ENCODE measurements at places on chromosomes 1 and 21. TPM values are rescaled to one million over a fixed set of nuclear protein-coding genes. Genes with fewer than 3 reads are reported as not detected.

- no peaks in the 10 kb centered on the region for H3K27me3 ChIP-seq
- no peak overlapping the region for H3K27ac ChIP-seq
- H3K4me3 ChIP-seq, result no peak overlapping the region
- H3K4me1 ChIP-seq, result no peaks in the 10 kb centered on the region
- DNase-seq, result no peak
Observed at GRCh38 chr21:46130831-46131587, 24.4 kb downstream of the FTCD start.

GRCh38 chr1:212945056-212945455 lies 5.3 kb upstream of the VASH2 start:
- H3K27me3 ChIP-seq, result no peaks in the 10 kb centered on the region
- DNase-seq, result no peak
- H3K4me1 ChIP-seq, result peaks cover 4% of the 10 kb centered on the region
- no peak overlapping the region for H3K4me3 ChIP-seq
- no peak overlapping the region for H3K27ac ChIP-seq

GRCh38 chr1:235442788-235443429 lies 61.3 kb downstream of the B3GALNT2 start:
- H3K36me3 ChIP-seq, result peaks cover 97% of the 10 kb centered on the region
- no peaks in the 10 kb centered on the region for H3K4me1 ChIP-seq
- H3K27ac ChIP-seq, result no peak overlapping the region
- H3K4me3 ChIP-seq, result no peak overlapping the region
- DNase-seq, result no peak

- no peaks in the 10 kb centered on the region for H3K4me1 ChIP-seq
- no peak for DNase-seq
- no peaks in the 10 kb centered on the region for H3K27me3 ChIP-seq
- H3K4me3 ChIP-seq, result no peak overlapping the region
Observed at GRCh38 chr1:166391279-166392066, 224.7 kb upstream of the FAM78B start.

- no peaks in the 10 kb centered on the region for H3K27me3 ChIP-seq
- no peaks in the 10 kb centered on the region for H3K4me1 ChIP-seq
- no peak overlapping the region for H3K4me3 ChIP-seq
- H3K36me3 ChIP-seq, result no peaks in the 10 kb centered on the region
- no peak overlapping the region for H3K27ac ChIP-seq
Observed at GRCh38 chr1:17723684-17724083, 31.4 kb upstream of the ACTL8 start.

DNA sequence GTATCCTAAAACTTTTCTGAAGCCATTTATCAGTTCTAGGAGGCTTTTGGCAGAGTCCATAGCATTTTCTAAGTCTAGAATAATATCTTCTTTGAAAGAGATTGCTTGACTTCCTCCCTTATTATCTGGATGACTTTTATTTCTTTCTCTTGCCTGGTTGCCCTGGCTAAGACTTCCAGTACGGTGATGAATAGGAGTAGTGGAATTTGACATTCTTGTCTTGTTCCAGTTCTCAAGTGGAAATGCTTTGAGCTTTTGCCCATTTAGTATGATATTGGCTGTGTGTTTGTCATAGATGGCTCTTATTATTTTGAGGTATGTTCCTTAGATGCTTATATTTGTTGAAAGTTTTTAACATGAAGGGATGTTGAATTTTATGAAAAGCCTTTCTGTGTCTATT lies 1647.9 kb downstream of the PLA2G4A start:
- no peak for DNase-seq
- H3K27me3 ChIP-seq, result no peaks in the 10 kb centered on the region
- no peaks in the 10 kb centered on the region for H3K36me3 ChIP-seq
- H3K4me1 ChIP-seq, result no peaks in the 10 kb centered on the region
- H3K27ac ChIP-seq, result no peak overlapping the region
- no peak overlapping the region for H3K4me3 ChIP-seq

- H3K4me1 ChIP-seq, result peaks cover 20% of the 10 kb centered on the region
- no peak overlapping the region for H3K27ac ChIP-seq
- no peaks in the 10 kb centered on the region for H3K27me3 ChIP-seq
- H3K36me3 ChIP-seq, result no peaks in the 10 kb centered on the region
- H3K4me3 ChIP-seq, result no peak overlapping the region
Observed at GRCh38 chr1:1943834-1944570, 24.9 kb upstream of the TMEM52 start.

DNA sequence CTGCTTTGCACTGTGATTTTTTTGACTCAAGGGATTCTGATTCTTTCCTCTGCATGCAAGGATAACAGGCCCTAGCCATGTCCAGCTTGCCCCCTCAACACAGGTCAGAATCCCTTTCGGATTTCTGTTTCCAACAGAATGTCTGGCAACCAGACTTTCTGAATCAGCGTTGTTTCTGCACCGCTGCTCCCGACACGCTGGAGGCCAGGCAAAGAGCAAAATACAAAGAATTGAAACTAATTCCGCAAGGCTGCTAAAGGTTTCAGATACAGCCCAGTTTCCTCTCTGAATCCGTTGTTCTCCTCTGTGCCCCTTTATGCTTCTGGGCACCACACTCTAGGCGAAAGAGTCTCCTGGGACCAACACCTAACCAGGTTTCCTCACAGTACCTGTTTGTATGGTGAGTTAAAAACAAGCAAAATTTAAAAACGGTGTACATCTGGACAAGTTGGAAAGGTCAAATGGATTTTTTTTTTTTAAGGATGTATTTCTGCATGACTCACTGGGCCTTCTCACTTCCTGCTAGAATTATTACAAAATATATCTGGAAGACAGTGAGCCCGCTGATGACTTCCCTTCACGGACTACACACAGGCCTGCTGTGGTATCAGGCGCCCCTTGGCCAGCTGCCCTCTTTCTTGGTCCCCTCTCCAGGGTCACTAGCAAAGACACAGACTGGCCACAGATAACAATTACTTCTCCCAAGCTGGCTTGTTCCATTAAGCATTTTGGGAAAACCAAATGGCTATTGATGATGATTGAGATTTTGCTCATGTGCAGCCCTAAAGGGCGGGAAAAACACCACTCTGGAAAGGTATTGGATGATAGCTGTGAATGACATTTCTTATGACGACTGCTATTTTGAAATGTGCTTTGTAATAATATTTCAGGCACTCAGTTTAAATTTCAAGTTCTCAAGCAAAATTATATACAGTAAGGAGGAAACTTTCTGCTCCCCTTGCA lies 118.3 kb downstream of the TGFB2 start:
- DNase-seq, result peak; percentile 55
- H3K4me3 ChIP-seq, result no peak overlapping the region
- H3K36me3 ChIP-seq, result no peaks in the 10 kb centered on the region
- H3K27me3 ChIP-seq, result no peaks in the 10 kb centered on the region
- H3K4me1 ChIP-seq, result peaks cover 31% of the 10 kb centered on the region

DNA sequence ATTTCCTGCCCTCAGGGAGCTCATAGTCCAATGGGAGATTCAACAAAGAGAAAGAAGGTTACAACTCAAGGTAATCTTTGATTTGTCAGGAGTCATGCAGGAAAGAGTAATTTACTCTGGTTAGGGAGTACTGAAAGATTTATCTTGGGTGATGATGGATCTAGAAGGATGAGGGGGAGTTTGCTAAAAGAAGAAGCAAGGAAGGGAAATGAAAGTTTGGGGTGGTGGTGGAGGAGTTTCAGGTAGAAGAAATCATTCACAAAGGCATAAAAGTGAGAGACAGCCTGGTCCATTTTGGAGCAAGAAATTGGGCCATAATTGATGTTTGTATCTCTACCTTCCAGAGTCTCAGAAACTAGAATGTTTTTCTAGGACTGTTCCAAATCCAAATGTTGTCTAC lies 116.7 kb downstream of the ROR1 start:
- H3K4me1 ChIP-seq, result no peaks in the 10 kb centered on the region
- H3K27me3 ChIP-seq, result no peaks in the 10 kb centered on the region
- no peak for DNase-seq
- H3K27ac ChIP-seq, result no peak overlapping the region

DNA sequence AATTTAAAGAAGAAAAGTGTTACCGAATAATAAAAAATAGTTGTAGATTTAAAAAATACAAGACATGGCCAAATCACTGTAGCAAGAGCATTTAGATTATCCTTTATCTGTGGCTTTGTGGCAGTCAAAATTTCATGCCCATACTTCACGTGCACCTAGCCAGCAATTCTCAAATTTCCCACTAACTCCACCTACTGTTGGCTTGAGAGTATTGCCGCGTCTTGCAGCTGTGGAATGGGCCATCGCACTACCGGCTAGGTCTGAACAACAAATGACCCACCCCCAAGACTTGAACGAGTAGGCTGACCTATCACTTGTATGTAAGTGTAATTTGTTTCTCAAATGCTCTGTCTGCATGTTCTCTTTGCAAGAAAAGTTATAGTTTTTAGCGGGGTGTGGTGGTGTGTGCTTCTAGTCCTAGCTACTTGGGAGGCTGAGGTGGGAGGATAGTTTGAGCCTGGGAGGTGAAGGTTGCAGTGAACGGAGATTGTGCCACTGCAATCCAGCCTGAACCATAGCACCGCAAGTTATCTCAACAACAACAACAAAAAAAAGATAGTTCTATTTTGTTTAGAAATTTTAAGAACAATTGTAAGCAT lies 4.1 kb downstream of the KRTAP13-4 start:
- H3K36me3 ChIP-seq, result no peaks in the 10 kb centered on the region
- no peak overlapping the region for H3K27ac ChIP-seq
- H3K4me1 ChIP-seq, result no peaks in the 10 kb centered on the region
- no peak for DNase-seq
- H3K27me3 ChIP-seq, result no peaks in the 10 kb centered on the region
- no peak overlapping the region for H3K4me3 ChIP-seq

DNA sequence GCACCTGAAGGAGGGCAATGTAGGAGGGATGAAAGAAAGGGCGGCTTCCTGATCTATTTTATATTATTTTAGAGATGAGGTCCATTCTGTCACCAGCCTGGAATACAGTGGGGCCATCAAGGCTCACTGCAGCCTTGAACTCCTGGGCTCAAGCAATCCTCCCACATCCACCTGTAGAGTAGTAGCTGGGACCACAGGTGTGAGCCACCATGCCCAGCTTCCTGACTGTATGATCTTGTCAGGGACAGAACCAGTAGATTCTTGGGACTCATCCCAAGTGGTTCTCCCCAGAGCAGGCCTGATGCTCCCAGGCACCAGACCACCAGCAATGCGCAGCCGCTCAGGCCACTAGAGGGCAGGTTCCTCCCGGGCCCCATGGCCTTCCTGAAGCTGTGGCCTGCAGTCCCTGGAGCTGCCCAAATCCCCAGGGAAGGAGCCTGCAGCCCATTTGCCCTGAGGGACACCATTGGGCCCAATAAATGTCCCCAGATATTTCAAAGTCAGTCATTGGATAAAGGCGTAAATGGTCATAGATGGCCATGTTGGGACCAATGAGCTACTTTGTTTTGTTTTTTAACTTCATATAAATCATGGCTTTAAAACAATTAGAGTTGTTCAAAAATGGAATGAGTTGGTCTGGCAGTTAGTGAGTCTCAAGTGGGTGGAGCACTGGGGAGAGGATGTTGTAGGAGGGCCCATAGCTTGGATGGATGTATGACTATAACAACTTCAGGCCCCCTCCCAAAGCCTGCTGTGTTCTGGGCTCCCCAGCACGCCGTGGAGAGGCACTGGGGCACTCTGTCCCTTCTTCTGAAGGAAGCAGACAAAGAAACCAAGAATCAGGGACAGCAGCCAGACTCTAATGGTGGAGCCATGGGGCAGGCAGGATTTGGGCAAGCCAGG lies 44.7 kb upstream of the GOLT1A start:
- H3K27me3 ChIP-seq, result no peaks in the 10 kb centered on the region
- H3K4me1 ChIP-seq, result no peaks in the 10 kb centered on the region
- H3K4me3 ChIP-seq, result no peak overlapping the region
- no peak overlapping the region for H3K27ac ChIP-seq

GRCh38 chr1:235105051-235106043 lies 23.3 kb downstream of the TOMM20 start:
- H3K27ac ChIP-seq, result no peak overlapping the region
- DNase-seq, result no peak
- no peak overlapping the region for H3K4me3 ChIP-seq
- H3K36me3 ChIP-seq, result peaks cover 18% of the 10 kb centered on the region
- no peaks in the 10 kb centered on the region for H3K27me3 ChIP-seq

GRCh38 chr21:21831036-21831435 lies 832.8 kb downstream of the NCAM2 start:
- no peaks in the 10 kb centered on the region for H3K4me1 ChIP-seq
- no peak overlapping the region for H3K4me3 ChIP-seq

DNA sequence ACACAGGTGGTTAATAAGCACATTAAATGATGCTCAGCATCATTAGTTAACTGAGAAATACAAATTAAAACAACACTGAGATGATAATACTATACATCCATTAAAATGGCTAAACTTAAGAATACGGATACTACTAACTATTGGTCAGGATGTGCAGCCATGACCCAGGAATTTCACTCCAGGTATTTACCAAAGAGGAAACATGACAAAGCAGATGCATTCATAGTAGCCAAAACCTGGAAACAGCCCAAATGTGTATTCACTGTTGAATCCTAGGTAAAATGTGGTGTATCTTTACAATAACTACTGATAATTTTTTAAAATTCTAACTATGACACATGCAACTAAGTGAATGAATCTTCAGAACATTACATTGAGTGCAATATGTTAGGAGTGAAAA lies 73.0 kb downstream of the PTPRC start:
- peaks cover 3% of the 10 kb centered on the region for H3K36me3 ChIP-seq
- H3K27me3 ChIP-seq, result no peaks in the 10 kb centered on the region
- no peak overlapping the region for H3K4me3 ChIP-seq
- no peaks in the 10 kb centered on the region for H3K4me1 ChIP-seq
- DNase-seq, result no peak

- H3K4me1 ChIP-seq, result no peaks in the 10 kb centered on the region
- no peak for DNase-seq
- H3K4me3 ChIP-seq, result no peak overlapping the region
- H3K27ac ChIP-seq, result no peak overlapping the region
- no peaks in the 10 kb centered on the region for H3K27me3 ChIP-seq
Observed at GRCh38 chr1:170596701-170597100, 64.7 kb downstream of the GORAB start.

- no peaks in the 10 kb centered on the region for H3K36me3 ChIP-seq
- peak overlapping the region; percentile 77 for H3K4me3 ChIP-seq
- DNase-seq, result peak; percentile 91
- no peaks in the 10 kb centered on the region for H3K27me3 ChIP-seq
- H3K27ac ChIP-seq, result peak overlapping the region; percentile 82
- H3K4me1 ChIP-seq, result peaks cover 4% of the 10 kb centered on the region
Observed at GRCh38 chr1:50977575-50978143, 7.6 kb downstream of the CDKN2C start.

GRCh38 chr1:2204415-2205190 lies 10.0 kb upstream of the FAAP20 start:
- peak overlapping the region; percentile 92 for H3K27ac ChIP-seq
- H3K4me3 ChIP-seq, result peak overlapping the region; percentile 45
- H3K36me3 ChIP-seq, result no peaks in the 10 kb centered on the region
- DNase-seq, result peak; percentile 82

GRCh38 chr1:165034136-165034809 lies 322.2 kb downstream of the LMX1A start:
- no peaks in the 10 kb centered on the region for H3K27me3 ChIP-seq
- no peaks in the 10 kb centered on the region for H3K36me3 ChIP-seq
- no peak overlapping the region for H3K4me3 ChIP-seq
- H3K27ac ChIP-seq, result no peak overlapping the region
- no peak for DNase-seq

The SYT2 gene
- not detected for total RNA-seq

The COL9A2 gene
- total RNA-seq, result 4.3 TPM

The IGSF5 gene
- not detected for total RNA-seq

The TFAP2E gene
- 7.3 TPM for total RNA-seq

The GBP7 gene
- total RNA-seq, result not detected

The GPR25 gene
- total RNA-seq, result 0.74 TPM

The OPTC gene
- not detected for total RNA-seq

All from upper lobe of left lung (tissue), 6 donors.